Frontal cortex (tissue), 4 donors: ENCODE measurements at places on chromosomes 1 and 21. TPM values are rescaled to one million over a fixed set of nuclear protein-coding genes. Genes with fewer than 3 reads are reported as not detected.

ITLN2 gene
- total RNA-seq, result not detected

TINAGL1 gene
- total RNA-seq, result 1.2 TPM

OR6K3 gene
- total RNA-seq, result not detected

AKR1A1 gene
- 74.6 TPM for total RNA-seq

TMEM200B gene
- total RNA-seq, result 0.82 TPM

AADACL4 gene
- not detected for total RNA-seq

PROX1 gene
- total RNA-seq, result 6.5 TPM

AP4B1 gene
- 27.3 TPM for total RNA-seq

THEM5 gene
- total RNA-seq, result not detected

TCP10L gene
- 2.0 TPM for total RNA-seq

MRPS6 gene
- 20.0 TPM for total RNA-seq

CAMK2N1 gene
- 109 TPM for total RNA-seq

TMOD4 gene
- total RNA-seq, result not detected

C1QTNF12 gene
- not detected for total RNA-seq

LSS gene
- total RNA-seq, result 39.5 TPM
